Activated T-helper 2 cell treated with anti-CD3 and anti-CD28 coated beads, Interferon-gamma antibody, Interleukin-2, Interleukin-4, amounts not matched to agents 10 μg/mL and 5 μg/mL and 100 μg/mL, durations not matched to agents 14 hours and 24 hours and 36 hours (primary cell): ENCODE measurements at places on chromosomes 2 and 18.

DNA sequence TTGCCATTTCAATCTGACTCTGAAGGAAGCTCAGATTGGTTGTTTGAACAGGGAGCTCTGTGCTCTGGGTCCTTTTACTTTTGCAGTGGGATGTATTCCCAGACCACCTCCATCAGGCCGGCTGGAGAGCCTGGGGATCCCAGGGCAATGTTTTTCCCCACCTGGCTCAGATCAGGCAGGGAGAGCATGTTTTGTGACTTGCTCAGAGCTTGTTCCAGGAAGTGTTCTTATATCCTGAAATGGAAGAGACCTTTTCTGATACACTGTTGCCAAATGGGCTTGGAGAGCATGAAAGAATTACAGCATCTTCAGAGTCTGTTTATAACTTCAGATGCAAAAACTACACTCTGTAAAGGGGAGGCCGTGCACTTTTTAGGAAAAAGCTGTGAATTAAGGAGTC, 56.0 kb downstream of the LIPG start:
- no peak for DNase-seq

DNA sequence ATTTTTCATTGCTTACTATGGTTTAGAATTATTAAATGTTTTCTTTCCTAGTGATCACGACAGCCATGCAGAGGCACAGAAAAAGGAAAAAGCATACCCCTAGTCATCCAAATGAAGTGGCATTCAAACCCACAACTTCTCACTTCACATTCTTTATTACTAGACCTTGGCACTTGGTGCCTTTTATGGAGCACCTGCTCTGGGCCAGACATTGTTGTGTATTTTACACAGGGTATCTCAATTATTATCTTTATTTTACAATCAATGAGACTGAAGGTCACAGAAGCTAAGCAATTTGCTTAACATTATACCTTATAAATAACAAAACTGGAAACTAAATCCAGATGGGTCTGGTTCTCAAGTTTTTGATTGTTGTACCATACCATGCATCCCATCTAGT, 235.3 kb downstream of the LRATD1 start:
- DNase-seq = no peak

DNA sequence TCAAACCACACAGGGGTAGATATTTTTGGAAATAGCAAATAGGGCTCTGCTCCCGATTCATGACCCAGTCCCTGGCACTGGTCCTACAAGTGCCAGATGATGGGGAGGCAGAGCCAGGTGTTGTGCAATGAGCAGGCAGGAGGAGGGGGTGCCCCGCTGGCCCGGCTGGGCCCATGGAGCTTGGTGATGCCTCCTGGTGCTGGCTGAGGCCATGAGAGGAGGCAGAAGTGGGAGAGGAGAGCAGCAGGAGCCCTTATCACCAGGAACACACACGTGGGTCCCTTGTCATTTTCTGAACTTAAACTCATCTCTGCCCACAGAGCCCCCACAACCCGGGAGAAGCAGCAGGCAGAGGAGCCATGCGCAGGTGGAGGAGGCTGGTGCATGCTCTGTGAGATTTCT, 90.5 kb upstream of the MAPK4 start:
- DNase-seq = no peak

DNA sequence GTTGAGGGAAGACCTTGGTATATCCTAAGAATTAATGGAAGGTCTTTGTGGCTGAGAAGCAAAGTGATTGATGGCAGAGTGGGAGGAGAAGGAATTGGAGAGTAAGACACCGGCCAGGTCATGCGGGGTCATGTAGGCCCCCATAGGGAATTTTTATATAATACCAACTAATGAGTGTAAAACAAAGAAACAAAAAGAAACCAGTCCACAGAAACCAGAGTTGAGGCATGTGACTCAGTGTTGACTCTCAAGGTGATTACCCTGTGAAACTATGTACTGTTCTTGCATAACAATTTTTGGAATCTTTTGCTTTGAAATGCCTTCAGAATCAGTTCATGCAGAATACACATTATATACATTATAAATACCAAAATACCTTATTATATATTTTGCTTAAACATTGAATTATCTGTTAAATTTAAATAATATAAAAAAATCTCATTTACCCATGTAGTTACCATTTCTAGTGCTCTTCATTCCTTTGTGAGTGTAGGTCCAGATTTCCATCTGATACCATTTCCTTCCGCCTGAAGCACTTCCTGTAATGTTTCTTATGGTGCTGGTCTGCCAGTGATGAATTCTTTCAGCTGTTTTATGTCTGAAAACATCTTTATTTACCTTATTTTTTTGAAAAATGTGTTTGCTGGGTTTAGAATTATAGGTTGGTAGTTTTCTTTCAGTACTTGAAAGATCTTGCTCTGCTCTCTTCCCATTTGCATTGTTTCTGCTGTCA, 8.6 kb downstream of the CLIP4 start:
- DNase-seq = no peak

DNA sequence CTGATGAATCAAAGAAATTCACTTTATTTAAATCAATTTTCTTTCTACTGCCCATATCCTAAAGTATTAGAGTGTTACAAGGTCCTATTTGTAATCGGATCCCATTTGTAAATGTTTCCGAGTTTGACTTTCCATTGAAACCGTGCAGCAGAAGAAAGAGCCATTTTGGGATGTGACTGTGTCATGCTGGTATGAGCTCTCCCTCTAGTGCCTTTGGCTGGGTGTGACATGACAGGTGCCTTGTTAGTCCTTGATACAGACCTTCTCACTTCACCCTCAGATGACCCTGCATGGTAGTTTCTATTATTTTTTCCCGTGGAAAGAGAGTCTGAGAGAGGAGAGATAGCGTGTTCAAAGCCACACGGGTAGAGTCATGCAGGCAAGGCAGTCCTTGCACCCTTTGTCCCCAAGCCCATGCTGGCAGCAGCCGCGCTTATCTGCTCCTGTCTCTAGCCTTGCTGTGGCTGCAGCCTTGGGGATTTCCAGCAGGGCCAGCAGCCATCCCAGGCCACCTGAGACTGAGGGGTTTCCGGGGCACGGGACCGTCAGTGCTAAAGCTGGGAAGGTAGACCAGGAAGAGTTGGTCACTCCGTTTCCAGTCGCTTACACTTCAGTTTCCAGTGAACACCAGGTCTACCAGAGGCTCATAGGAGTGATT, 21.4 kb downstream of the CHMP1B start:
- DNase-seq = no peak

- no peak for DNase-seq
These were observed 57.0 kb downstream of the ZBTB7C start for GRCh38 chr18:48352051-48352755.

DNA sequence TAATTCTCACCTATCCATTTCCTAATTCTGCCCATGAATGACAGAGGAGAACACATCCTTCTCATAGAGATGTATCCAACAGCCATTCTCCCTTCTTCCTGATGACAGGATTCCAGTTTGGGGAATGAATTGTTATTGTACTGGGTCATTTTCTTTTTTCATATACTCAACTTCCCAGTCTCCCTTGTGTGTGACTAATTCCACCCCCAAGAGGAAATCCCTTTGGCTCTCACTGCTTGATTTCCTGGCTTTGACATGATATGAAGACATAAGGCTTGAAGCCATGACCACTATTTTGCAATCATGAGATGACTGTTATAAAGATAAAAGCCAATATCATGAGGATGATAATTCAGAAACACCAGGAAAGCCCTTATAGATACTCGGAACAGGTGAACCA, 384.7 kb upstream of the ACVR2A start:
- no peak for DNase-seq

GRCh38 chr2:239445771-239446524, 45.1 kb upstream of the HDAC4 start:
- no peak for DNase-seq

DNA sequence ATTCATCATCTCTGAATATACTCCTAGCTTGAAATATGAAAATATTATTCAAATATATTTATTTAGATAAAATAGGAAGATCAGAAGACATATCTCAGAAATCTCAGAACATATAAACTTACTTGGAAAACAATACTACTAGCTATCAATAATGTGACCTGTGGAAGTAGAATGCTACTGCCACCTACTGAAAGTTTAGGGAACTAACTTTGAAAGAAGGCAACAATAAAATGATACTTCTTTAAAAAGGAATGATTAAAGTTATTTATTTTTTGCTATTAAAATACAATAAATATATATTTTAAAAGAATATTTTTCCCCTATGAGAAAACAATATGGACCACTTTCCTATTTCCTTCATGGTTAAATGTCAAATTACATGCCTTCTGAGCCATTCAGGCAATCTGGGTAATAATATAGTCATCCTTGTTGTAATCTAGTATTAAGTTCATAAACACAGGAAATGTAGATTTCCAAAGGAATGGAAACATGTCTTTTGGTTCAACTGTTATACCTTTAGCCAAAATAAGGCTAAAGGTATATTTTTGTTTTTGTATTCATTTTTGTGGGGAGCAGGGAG, 26.0 kb downstream of the ACADL start:
- no peak for DNase-seq

GRCh38 chr2:53715568-53715967, 52.0 kb upstream of the CHAC2 start:
- DNase-seq = no peak

DNA sequence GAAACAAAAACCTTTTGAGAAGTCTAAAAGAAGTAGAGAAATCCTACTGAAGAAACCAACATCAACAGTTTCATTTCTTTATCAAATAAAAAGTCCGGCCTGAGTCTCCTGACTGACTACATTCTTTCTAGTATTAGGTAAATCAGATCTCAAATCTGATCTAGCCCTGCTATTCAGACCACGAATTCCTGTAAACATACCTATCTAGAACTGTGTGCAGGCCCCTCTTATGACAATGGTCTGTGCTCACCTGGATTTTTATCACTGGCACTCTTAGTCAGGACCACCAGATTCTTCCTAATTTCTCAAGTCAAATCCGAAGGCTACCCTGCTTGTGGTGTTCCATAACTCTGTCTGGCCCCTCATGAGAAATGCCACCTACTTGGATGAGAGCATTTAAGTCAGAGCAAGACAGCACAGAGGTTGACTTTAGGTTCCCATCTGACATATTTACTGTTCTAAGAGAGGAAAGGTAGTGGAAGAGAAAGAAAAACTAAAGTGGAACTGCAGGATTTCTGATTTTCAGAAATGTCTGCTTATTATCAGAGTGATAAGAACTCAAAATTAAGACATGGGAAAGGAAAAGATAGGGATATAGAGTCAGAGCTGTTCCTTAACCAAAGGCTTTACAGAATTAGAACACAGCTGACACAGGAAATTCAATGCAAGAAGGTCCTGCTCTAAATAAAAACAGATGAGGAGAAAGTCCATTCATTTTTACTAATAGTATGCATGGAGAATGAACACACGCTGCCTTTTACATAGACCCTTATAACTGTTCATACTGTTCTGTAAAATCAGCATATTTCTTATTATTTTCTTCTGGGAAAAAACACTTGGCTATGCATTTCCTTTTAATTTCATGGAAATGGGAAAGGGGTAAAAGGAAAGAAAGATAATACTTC, 56.5 kb downstream of the SLC8A1 start:
- no peak for DNase-seq

DNA sequence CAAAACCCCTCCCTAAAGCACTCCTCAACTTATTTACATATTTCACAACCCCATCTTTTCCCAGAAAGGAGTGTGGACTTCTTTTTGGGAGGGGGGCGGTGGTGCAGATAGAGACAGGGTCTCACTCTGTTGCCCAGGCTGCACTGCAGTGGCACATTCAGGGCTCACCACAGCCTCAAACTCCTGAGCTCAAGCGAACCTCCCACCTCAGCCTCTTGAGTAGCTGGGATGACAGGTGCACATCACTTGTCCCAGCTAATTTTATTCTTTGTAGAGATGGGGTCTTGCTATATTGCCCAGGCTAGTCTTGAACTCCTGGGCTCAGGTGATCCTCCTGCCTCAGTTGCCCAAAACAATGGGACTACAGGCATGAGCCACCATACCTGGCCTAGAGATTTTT, 44.1 kb downstream of the ADCY3 start:
- no peak for DNase-seq

GRCh38 chr2:119431976-119432850, 559 bp downstream of the TMEM37 start:
- DNase-seq = no peak

DNA sequence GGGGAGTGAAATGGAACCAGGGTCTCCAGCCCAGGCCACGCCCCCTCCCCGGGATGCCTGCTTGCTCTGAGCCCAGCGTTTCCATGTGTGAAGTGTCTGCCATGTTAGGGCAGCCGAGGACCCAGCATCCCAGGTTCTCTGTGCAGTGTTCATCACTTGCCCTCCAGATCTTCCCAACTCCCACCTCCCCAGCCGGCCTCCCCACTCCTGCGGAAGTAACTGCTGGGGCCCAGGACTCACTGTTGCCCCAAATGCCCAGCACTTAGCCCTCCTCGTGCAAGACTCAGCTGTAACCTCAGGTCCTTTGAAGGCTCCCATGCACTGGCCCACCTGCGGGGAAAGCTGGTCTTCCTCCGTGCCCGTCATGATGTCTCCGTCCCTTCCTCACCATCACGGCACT, 9.7 kb upstream of the PXDN start:
- no peak for DNase-seq

DNA sequence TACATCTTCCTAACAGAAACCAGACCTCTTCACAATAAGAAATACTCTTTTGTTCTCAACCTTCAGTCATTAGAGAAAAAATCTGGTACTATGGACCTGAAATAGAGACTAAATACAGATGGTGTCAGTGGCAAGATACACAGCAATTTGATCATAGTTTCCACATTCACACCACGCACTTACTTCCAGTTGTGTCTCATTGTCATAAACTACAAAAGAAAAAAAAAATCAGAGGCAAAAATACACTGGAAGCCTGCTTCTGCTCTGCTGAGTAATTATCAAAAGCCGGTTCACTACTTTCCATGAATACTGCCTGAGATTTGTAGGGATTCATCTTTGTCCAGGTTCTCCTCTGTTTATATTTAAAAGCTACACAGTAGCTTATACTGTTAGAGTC, 182.6 kb downstream of the PID1 start:
- no peak for DNase-seq

DNA sequence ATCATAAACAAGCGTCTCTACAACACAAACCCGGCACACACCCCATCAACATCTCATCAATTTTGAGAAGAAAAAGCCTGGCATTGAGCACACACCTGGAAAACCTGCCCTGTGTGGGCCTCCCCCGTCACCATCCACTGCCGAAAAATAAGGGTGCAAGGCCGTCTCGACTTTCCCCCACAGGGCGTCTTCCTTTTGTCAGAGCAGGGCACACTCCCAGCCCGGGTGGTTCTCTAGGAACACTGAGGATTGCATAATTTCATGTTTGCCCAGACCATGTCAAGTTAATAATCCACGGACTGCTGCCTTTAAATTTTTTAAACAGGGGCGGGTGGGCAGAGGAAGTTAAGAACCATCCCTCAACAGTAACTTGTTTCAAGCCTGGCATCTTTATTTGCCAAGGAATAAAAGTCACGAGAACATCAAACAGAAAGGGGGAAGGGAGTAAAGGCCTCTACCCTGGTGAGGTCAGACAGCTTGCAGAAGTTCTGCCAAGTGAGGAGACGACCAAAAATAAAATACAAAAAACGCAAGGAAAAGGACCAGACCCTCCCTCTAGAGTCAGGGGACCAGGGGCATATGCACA, 2.1 kb downstream of the TFCP2L1 start:
- no peak for DNase-seq

GRCh38 chr2:66382091-66382490, 52.8 kb upstream of the MEIS1 start:
- DNase-seq = no peak
